Suprapubic skin (tissue), 4 donors: ENCODE measurements at places on chromosomes 6 and 20. TPM values are rescaled to one million over a fixed set of nuclear protein-coding genes. Genes with fewer than 3 reads are reported as not detected.

The HLA-DRA gene
- total RNA-seq: 244 TPM

GRCh38 chr6:166245148-166245547, 63.0 kb downstream of the PRR18 start:
- DNase-seq: no peak

GRCh38 chr20:48421547-48421946, 406.3 kb downstream of the PREX1 start:
- DNase-seq: no peak

DNA sequence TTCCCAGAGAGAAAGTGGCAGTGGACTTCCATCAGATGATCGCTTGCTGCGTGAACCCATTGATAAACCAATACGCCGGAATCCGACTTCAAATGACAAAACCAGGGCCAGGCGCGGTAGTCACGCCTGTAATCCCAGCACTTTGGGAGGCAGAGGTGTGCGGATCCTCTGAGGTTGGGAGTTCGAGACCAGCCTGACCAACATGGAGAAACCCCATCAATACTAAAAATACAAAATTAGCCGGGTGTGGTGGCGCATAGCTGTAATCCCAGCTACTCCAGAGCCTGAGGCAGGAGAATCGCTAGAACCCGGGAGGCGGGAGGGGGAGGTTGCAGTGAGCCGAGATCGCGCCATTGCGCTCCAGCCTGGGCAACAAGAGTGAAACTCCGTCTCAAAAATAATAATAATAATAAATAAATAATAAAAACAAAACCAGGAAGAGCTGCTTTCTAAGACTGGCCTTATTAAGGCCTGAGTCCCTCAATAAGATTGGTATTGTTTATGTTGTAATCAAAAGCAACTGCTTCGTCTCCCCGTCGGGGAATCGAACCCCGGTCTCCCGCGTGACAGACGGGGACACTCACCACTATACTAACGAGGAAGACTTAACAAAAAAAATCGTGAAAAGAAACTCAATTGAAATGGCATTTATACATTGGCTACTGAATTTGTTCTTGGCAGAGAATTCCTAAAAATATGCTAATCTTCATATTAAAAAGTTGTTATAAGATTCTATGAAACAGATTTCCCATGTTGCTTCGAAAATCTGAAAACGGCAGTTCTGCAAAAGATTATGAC, 110.2 kb upstream of the ZNF184 start:
- no peak for DNase-seq

- no peak for DNase-seq
These were observed 33.6 kb downstream of the SIRPA start for GRCh38 chr20:1928782-1929181.
